Keratinocyte (primary cell): ENCODE measurements at places on chromosomes 2 and 18. TPM values are rescaled to one million over a fixed set of nuclear protein-coding genes. Genes with fewer than 3 reads are reported as not detected.

ANKRD53 gene
- 0.05 to 0.15 TPM in 2 of 3 replicates, not detected in the other for polyA plus RNA-seq

ITGB6 gene
- polyA plus RNA-seq = 174 to 197 TPM (median 183 TPM) in 3 replicates

DNA sequence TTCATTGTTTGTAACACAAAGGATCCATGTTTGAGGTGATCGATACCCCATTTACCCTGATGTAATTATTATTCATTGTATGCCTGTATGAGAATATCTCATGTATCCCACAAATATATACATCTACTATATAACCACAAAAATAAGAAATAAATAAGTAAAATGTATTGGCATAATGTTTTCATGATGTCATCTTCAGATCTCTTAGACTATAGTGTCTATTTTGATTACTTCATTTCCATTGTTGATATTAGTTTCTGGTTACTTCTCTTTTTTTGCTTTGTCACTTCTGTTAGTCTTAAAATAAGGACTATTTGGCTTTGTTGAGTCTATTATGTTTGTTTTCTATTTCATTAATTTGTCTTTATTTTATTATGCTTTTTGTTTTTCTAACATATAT is 109.7 kb downstream of the SLC39A10 start:
- H3K4me1 ChIP-seq = no peaks in the 10 kb centered on the region
- no peak overlapping the region for H3K4me3 ChIP-seq
- no peak for DNase-seq
- no peaks in the 10 kb centered on the region for H3K27me3 ChIP-seq
- no peaks in the 10 kb centered on the region for H3K36me3 ChIP-seq

SLC4A5 gene
- polyA plus RNA-seq = 0.08 to 0.45 TPM (median 0.22 TPM) in 3 replicates

NCKAP5 gene
- polyA plus RNA-seq = 3.0 to 3.6 TPM (median 3.1 TPM) in 3 replicates

GRCh38 chr2:175005733-175006264 is 618 bp upstream of the CHN1 start:
- H3K36me3 ChIP-seq = no peaks in the 10 kb centered on the region
- no peak overlapping the region for H3K27ac ChIP-seq
- peaks cover 2% of the 10 kb centered on the region for H3K4me1 ChIP-seq
- DNase-seq = no peak

GCKR gene
- 0.18 to 0.30 TPM (median 0.27 TPM) in 3 replicates for polyA plus RNA-seq

- no peak overlapping the region for H3K27ac ChIP-seq
- no peak overlapping the region for H3K4me3 ChIP-seq
- peaks cover 2% of the 10 kb centered on the region for H3K36me3 ChIP-seq
- H3K4me1 ChIP-seq = no peaks in the 10 kb centered on the region
- no peaks in the 10 kb centered on the region for H3K27me3 ChIP-seq
- no peak for DNase-seq
These were observed 39.4 kb downstream of the NBAS start for GRCh38 chr2:15521641-15522181.

- H3K27me3 ChIP-seq = peaks cover 3% of the 10 kb centered on the region
- H3K4me3 ChIP-seq = no peak overlapping the region
- no peak for DNase-seq
- H3K36me3 ChIP-seq = no peaks in the 10 kb centered on the region
- peaks cover 7% of the 10 kb centered on the region for H3K4me1 ChIP-seq
- no peak overlapping the region for H3K27ac ChIP-seq
These were observed 25.6 kb upstream of the MYCN start for GRCh38 chr2:15914596-15915385.

GRCh38 chr2:70738159-70738558 is 29.8 kb downstream of the ADD2 start:
- no peak overlapping the region for H3K27ac ChIP-seq
- no peaks in the 10 kb centered on the region for H3K36me3 ChIP-seq
- peaks cover 10% of the 10 kb centered on the region for H3K4me1 ChIP-seq

GRCh38 chr2:206219957-206220356 is 54.5 kb upstream of the ZDBF2 start:
- H3K4me1 ChIP-seq = no peaks in the 10 kb centered on the region
- no peaks in the 10 kb centered on the region for H3K27me3 ChIP-seq
- no peak for DNase-seq
- no peaks in the 10 kb centered on the region for H3K36me3 ChIP-seq
- H3K4me3 ChIP-seq = no peak overlapping the region

OR6B2 gene
- polyA plus RNA-seq = not detected in 3 replicates

SLC39A10 gene
- polyA plus RNA-seq = 14.6 to 19.4 TPM (median 14.9 TPM) in 3 replicates

DNA sequence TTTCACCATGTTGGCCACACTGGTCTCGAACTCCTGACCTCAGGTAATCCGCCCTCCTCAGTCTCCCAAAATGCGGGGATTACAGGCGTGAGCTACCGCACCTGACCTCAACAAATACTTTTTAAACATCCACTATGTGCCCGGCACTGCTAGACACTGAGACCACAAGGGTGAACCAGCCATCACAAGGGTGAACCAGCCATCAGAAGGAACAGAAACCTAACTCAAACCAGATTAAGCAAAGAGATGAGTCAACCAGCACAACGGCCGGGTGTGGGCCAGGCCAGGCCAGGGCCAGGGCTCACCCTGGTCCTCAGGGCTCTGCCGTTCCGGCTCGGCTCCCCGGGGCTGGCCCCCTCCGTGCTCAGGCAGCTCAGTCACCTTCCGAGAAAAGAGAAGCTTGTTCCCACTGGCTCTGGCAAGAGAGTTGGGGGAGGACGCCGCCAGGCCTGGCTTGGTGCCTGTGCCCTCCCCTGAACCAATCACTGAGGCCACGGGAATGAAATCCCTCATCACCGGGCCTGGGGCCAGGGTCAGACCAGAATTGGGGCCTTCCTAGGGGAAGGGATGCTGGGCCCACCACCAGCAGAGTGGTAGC is 4.4 kb downstream of the TEX44 start:
- H3K4me3 ChIP-seq = no peak overlapping the region
- no peak overlapping the region for H3K27ac ChIP-seq
- H3K36me3 ChIP-seq = no peaks in the 10 kb centered on the region
- peaks cover 13% of the 10 kb centered on the region for H3K4me1 ChIP-seq
- H3K27me3 ChIP-seq = peaks cover 7% of the 10 kb centered on the region
- DNase-seq = no peak

GRCh38 chr18:55331301-55331700 is 256.7 kb downstream of the TCF4 start:
- no peaks in the 10 kb centered on the region for H3K4me1 ChIP-seq
- no peaks in the 10 kb centered on the region for H3K27me3 ChIP-seq
- H3K4me3 ChIP-seq = no peak overlapping the region
- no peak for DNase-seq
- no peaks in the 10 kb centered on the region for H3K36me3 ChIP-seq

PDE1A gene
- 0.06 to 0.10 TPM (median 0.07 TPM) in 3 replicates for polyA plus RNA-seq
